ENCODE measurements at places on chromosomes 7 and 10. TPM values are rescaled to one million over a fixed set of nuclear protein-coding genes. Genes with fewer than 3 reads are reported as not detected.

OR2A5 gene
- total RNA-seq: not detected

KCNH2 gene
- not detected for total RNA-seq

RPP30 gene
- 54.0 TPM for total RNA-seq

RBM20 gene
- total RNA-seq: 0.64 TPM

EIF3A gene
- 129 TPM for total RNA-seq

ACHE gene
- not detected for total RNA-seq

TRPV6 gene
- not detected for total RNA-seq
